ENCODE measurements at places on chromosomes 1 and 21. TPM values are rescaled to one million over a fixed set of nuclear protein-coding genes. Genes with fewer than 3 reads are reported as not detected.

- no peak for DNase-seq
Measured at GRCh38 chr1:114224196-114224907, 70.7 kb upstream of the SYT6 start.

- DNase-seq = no peak
Measured at GRCh38 chr1:185265314-185265713, 51.7 kb downstream of the IVNS1ABP start.

DNA sequence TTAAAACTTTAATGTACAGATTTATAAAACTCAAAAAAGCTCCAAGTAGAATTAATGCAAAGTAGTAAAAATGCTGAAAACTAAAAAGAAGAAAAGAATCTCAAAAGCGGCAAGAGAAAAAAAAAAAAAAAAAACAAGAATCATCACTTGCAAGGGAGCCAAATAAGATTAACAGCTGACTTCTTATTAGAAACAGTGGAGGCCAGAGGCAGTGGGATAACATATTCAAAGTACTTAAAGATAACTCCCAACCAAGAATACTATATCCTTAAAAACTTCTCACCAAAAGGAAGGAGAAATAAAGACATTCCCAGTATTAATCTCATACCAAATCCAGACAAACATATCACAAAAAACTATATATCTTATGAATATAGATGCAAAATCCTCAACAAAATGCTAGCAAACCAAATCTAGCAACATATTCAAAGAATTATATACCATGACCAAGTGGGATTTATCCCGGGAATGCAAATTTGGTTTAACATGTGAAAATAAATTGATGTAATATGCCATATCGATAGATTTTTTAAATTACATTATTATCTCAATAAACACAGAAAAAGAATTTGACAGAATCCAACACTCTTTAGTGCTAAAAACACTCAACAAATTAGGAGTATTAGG is 62.7 kb downstream of the CAMK2N1 start:
- no peak for DNase-seq

GRCh38 chr1:62346886-62347285 is 27.7 kb upstream of the KANK4 start:
- no peak for DNase-seq

GRCh38 chr21:41931041-41931451 is 22.8 kb downstream of the C2CD2 start:
- DNase-seq = no peak

DNA sequence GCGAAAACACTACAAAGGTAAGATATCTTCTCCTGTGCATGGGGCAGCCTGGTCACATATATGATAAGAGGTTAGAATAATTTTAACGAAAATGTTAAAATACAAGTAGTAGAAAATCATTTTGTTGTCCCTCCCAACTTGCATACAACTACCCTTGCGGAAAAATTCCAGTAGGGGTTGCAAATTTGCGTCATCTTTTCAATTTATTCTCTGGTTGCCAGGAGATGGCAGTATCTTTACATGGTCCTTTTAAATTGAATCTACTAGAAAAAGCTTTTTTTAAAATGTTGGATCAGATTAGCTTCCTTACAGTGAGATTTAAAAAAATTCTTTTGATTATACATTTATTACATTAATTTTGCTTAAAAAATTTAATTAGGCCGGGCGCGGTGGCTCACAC is 10.9 kb downstream of the S100PBP start:
- DNase-seq = no peak

H3-3A gene
- 496 TPM for total RNA-seq

- no peak for DNase-seq
Measured at GRCh38 chr1:164671966-164672571, 113.1 kb downstream of the PBX1 start.

Data from T-helper 17 cell (primary cell).